ENCODE measurements at places on chromosomes 11 and 22. TPM values are rescaled to one million over a fixed set of nuclear protein-coding genes. Genes with fewer than 3 reads are reported as not detected.
A peak's percentile ranks its signal among the peaks of the same experiment; 100 is the strongest.

DNA sequence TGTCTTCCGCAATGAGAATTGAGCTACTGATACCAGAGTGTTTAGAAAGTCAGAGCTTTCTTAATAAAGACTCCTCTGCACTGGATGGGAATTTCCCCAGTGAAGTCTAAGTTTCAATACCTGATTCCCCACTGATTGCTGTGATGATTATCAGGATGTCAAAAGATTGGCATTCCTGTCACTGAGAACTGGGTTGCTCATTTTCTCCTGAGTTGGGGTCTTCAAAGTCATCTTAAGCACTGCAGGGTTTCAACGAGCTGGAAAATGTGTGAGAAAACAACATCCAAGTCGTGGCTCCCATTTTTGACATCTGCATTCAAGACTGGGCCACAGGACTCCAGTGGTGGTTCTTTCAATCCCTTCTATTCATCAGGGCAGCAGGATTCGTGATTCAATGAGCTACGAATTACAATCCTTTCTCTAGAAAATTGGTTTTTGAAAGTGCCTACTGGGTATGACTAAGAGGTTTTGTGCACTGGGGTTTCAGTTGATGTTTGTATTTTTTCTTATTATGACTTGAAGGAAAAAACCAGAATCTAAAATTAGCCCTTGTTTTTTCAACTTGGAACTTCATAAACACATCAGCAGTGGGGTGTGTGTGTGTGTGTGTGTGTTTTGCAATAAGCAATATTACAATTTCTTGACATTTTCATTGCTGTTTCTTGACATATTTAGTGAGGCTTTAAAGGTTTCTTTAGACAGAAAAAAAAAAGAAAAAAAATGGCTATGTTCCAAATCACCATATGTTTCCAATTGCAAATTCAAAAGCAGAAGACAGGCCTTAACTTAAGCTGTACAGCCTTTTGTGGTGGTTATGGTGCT is 233.0 kb downstream of the FAM76B start:
- no peak overlapping the region for H3K4me3 ChIP-seq
- DNase-seq = no peak
- no peaks in the 10 kb centered on the region for H3K27me3 ChIP-seq
- H3K36me3 ChIP-seq = peaks cover 1% of the 10 kb centered on the region

DNA sequence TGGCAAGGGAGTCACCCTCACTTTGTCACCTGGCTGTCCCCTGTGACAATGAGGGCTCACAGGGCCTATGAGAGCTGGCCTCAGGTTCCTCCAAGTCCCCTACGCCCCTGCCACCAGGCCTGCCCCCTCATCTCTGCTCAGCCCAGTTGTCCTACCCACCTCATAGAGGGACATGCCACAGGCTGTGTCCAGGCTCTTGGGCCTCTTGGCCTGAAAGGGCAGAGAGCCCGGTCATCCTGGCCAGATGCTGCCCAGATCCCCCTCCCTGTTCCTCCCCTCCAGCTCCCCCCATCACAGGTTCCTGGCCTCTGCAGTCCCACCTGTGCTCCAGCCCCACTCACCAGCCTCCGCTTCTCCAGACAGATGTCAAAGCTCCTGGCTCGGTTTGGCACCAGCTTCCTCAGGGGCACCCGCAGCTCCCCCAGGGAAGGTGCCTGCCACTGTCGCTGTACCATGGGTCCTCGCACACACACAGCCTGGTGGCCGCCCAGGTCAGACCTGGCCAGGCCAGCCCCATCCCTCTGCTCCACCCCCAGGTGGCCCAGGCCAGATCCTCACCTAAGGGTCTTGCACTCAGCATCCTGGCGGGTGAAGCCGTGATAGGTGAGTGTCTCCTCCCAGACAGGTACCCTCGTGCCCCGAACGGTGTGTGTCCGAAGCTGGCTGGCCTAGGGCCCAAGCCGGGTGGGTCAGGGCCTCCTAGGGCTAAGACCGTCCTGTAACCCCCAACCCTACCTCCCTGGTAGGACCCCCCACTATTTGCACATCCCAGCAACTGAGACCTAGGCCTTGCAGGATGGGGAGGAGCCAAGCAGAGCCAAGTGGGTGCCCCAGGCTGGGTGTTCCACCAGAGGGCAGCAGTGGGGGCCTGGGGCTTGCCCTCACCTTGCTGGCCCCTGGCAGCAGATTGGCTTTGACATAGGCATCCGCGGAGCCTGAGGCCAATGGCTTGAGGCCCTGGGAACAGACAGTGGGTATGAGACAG is 8.3 kb downstream of the NDUFV1 start:
- peak; percentile 61 for DNase-seq
- H3K4me3 ChIP-seq = peak overlapping the region; percentile 71
- peaks cover 15% of the 10 kb centered on the region for H3K36me3 ChIP-seq
- H3K27me3 ChIP-seq = no peaks in the 10 kb centered on the region

- H3K36me3 ChIP-seq = no peaks in the 10 kb centered on the region
- no peaks in the 10 kb centered on the region for H3K27me3 ChIP-seq
- peaks cover 3% of the 10 kb centered on the region for H3K4me1 ChIP-seq
- no peak for DNase-seq
Measured at GRCh38 chr22:28021116-28021997, 102.3 kb upstream of the PITPNB start.

GRCh38 chr11:73223998-73224730 is 6.1 kb downstream of the P2RY2 start:
- peaks cover 3% of the 10 kb centered on the region for H3K4me1 ChIP-seq
- H3K27ac ChIP-seq = no peak overlapping the region
- peaks cover 32% of the 10 kb centered on the region for H3K27me3 ChIP-seq
- no peaks in the 10 kb centered on the region for H3K36me3 ChIP-seq

Gene SLC17A6
- total RNA-seq = not detected

- H3K27ac ChIP-seq = no peak overlapping the region
- H3K4me1 ChIP-seq = peaks cover 14% of the 10 kb centered on the region
- peaks cover 69% of the 10 kb centered on the region for H3K27me3 ChIP-seq
- peak; percentile 59 for DNase-seq
- H3K36me3 ChIP-seq = no peaks in the 10 kb centered on the region
- peak overlapping the region; percentile 6 for H3K4me3 ChIP-seq
Measured at GRCh38 chr22:32050678-32051515, 7.8 kb downstream of the SLC5A1 start.

GRCh38 chr11:95242091-95242844 is 11.3 kb upstream of the SESN3 start:
- no peak for DNase-seq
- H3K27ac ChIP-seq = no peak overlapping the region
- H3K4me1 ChIP-seq = peaks cover 2% of the 10 kb centered on the region
- H3K27me3 ChIP-seq = no peaks in the 10 kb centered on the region

DNA sequence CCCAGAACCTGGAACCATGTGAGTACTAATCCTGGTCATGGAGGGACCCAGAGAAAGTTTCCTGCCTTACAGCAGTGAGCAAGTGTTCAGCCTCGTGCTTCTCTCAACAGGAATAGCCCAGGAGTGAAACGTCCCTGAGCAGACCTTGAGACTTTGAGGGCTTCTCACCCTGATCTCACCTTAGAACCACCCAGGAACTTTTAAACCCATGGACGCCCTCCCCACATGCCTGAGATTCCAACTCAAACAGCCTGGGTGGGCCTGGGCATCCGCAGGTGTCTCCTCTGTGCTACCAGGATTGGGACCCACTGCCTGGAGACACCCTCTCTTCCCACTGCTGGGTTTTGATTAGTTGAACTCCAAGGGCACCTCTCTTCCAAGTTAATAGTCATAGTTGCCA is 297.2 kb downstream of the NTM start:
- no peaks in the 10 kb centered on the region for H3K27me3 ChIP-seq
- no peaks in the 10 kb centered on the region for H3K36me3 ChIP-seq
- H3K4me1 ChIP-seq = no peaks in the 10 kb centered on the region
- no peak overlapping the region for H3K27ac ChIP-seq
- no peak for DNase-seq

DNA sequence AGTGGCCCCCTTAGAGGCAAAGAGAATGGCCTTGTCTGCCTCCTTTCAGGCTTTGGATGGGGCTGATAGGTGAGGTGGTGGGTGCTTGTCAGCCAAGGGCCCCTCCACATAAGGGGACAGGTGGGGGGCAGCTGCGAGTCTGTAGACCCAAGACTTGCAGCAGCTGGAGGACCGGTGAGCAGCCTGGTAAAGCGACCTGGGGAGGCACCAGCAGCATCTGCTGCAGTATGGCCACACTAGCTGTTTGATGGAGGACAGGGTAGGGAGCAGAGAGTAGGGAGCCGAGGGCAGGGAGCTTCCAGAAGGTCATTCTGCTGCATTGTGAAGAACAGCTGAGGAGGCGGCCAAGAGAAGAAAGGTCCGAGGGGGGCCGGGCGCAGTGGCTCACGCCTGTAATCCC is 16.8 kb upstream of the MRTFA start:
- H3K27ac ChIP-seq = no peak overlapping the region
- no peak overlapping the region for H3K4me3 ChIP-seq
- DNase-seq = no peak

- H3K27me3 ChIP-seq = no peaks in the 10 kb centered on the region
- peak overlapping the region; percentile 99 for H3K4me3 ChIP-seq
- peak overlapping the region; percentile 99 for H3K27ac ChIP-seq
Measured at GRCh38 chr22:31286360-31287255, 5.7 kb downstream of the PIK3IP1 start.

DNA sequence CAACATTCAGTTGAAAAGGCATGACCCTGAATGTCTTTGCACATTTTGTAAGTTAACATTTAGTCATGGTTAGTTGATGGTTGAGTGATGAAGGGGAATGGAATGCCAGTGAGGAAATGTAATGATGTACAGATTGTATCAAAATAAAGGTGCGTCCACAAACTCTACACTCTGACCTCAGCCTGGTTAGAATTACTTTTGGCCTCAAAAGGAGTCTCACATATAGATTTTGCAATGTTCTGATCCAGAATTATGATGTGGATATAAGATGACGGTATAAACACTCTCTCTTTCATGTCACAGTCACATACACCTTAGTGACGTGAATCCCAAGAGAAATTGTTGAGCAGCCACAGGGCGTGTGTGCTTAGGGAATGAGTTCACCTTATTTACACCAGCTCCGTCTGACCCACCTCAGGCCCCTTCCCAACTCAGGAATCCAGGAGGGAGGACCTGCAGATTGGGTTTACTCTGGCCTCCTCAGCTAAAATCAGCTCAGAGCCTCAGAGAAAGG is 100.1 kb downstream of the RDX start:
- peaks cover 15% of the 10 kb centered on the region for H3K27me3 ChIP-seq
- no peak overlapping the region for H3K27ac ChIP-seq
- no peak for DNase-seq
- no peak overlapping the region for H3K4me3 ChIP-seq

DNA sequence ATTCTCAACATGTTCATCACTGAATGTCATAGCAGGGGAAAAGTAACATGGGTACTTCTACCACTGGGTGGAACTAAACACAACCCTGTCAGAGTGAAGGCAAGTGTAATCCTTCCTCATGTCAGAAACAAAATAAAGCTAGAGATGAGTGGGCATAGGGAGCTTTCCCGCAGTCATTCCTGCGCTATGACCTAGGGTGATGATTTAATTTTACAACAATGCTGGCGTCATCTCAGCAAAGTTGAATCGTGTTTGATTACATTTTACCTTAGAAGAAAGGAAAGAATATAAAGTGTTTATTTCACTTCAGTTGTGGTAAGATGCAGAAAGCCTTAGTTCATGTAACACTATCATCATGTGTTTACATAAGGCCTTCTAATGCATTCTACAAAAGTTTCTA is 355.6 kb downstream of the METTL15 start:
- no peaks in the 10 kb centered on the region for H3K4me1 ChIP-seq
- H3K27me3 ChIP-seq = no peaks in the 10 kb centered on the region
- H3K27ac ChIP-seq = no peak overlapping the region
